ENCODE measurements at places on chromosomes 16 and 17.

GRCh38 chr17:64061178-64061898 is 40.9 kb upstream of the ICAM2 start:
- no peak for DNase-seq

DNA sequence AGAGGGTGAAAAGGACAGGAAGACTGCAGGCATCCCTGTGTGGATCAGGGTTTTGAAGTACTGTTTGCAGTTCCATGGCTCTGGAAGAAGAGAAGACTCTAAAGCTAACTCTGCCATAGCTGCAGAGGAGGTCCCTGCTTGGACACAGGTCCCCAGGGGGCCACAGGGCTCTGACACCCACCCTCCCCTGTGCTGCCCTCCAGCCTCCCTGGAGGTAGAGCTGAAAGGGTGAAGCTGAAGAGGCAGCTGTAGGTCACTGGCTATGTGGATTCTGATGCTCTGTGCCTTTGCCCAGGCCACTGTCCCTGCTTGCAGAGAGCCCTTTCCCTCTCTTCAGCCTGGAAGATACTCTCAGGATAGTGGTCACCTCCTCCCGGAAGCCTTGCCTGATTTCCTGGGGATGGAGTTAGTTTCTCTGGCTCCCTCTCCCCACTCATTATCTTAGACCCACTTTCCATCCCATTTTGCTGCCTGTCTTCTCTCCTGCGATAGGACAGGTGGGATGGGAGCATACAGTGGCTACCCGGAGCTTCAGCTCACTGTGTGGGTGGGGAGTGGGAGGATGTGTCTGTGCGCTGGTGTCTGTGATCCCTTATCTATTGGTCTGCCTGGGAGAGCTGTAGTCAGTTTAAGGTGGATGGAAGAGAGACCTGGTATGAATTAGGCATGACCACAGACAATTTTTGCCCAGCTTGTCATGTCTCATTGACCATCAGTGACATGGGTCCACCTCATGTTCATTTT is 89.8 kb upstream of the TMEM97 start:
- DNase-seq = no peak

GRCh38 chr17:1985686-1986085 is 39.4 kb downstream of the RTN4RL1 start:
- DNase-seq = no peak

- DNase-seq = no peak
These were observed 5.5 kb upstream of the ERAL1 start for GRCh38 chr17:28849281-28849680.

GRCh38 chr16:2438121-2438520 is 8.9 kb downstream of the CCNF start:
- DNase-seq = no peak

DNA sequence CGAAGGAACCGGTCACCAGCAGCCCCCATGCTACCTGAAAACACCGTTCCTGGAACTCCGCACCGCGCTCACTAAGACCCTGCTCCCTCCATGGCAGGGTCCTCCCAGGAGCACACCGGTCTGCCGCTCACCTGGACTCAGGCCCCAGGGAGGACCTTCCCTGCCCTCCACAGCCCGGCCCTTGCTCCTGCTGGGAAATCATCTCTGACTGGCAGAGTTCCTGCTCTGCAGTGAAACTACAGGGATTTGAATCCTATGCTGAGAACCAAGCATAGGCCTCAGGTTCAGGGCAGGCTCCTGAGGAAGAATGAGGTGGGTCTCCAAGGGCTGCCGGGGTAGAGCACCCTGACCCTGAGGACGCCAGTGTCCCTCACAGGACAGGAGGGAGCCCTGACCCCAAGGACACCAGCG is 88.5 kb downstream of the KCNJ12 start:
- DNase-seq = no peak

GRCh38 chr16:53967572-53967971 is 263.6 kb downstream of the FTO start:
- no peak for DNase-seq
